ENCODE measurements at places on chromosomes 1 and 21. TPM values are rescaled to one million over a fixed set of nuclear protein-coding genes. Genes with fewer than 3 reads are reported as not detected.

Gene DNAJC11
- total RNA-seq = 56.8 TPM

DNA sequence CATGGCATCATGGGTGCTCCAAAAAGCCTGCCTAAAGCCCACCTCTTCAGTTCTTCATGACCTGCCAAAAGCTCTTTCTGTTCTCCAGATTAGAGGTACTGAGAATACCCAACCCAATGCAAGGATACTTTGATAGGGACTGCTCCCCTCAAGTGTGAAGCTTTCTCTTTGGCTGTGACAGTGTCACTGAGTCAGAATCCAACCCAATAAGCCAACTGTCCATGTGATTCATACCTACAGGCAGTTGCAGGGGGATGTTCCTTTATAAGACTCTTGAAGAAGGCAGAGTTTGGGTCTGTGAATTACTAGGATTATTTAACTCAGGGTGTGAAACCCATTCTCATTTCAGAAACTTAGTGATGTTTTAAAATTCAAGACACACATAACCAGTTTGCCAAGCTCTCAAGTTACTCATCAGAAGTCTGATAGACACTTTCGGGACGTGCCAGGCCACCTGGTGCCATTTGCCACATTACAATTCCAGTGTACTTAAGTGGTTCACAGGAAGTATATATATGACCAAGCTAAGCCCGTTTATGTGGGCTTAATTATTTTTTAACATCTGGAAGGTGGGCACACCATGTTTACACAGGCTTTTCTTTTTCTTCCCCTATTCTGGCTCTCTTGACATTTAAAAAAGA is 265.8 kb downstream of the NFIA start:
- DNase-seq = no peak

DNA sequence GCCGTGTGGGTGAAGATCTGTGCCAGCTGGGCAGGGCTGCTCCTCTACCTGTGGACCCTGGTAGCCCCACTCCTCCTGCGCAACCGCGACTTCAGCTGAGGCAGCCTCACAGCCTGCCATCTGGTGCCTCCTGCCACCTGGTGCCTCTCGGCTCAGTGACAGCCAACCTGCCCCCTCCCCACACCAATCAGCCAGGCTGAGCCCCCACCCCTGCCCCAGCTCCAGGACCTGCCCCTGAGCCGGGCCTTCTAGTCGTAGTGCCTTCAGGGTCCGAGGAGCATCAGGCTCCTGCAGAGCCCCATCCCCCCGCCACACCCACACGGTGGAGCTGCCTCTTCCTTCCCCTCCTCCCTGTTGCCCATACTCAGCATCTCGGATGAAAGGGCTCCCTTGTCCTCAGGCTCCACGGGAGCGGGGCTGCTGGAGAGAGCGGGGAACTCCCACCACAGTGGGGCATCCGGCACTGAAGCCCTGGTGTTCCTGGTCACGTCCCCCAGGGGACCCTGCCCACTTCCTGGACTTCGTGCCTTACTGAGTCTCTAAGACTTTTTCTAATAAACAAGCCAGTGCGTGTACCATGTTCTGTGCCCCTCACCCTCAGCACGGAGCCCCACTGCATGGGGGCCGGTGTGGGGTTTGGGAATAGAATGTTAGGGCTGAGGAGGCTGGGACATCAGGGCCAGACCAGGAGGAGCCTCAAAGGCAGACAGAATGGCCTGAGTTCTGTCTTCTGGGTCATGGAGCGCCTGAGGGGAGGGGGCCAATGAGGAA is 21.3 kb downstream of the SERINC2 start:
- peak; percentile 83 for DNase-seq

- no peak for DNase-seq
Measured at GRCh38 chr1:228366866-228367741, 39.5 kb downstream of the TRIM11 start.

GRCh38 chr1:52472384-52472783 is 68.0 kb downstream of the PRPF38A start:
- DNase-seq = no peak

DNA sequence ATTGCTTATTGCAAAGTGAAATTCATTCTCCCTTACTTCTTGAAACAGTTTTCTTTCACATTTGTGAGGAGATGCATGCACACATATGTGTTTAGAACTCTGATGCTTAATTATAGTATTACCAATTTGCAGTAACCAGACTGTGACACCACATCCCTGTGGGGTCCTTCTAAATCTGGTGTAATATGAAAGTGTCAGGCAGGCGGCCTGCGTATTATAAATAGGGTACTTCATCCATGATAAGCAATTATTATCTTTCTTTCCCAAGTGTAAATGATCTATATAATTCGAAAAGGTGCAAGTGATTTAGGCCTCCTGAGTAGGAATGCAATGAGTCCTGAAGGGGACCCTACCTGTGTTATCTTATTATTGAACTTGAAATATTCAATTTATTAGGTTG is 876 bp downstream of the EFCAB7 start:
- no peak for DNase-seq

Gene PAQR6
- total RNA-seq = 0.82 TPM

DNA sequence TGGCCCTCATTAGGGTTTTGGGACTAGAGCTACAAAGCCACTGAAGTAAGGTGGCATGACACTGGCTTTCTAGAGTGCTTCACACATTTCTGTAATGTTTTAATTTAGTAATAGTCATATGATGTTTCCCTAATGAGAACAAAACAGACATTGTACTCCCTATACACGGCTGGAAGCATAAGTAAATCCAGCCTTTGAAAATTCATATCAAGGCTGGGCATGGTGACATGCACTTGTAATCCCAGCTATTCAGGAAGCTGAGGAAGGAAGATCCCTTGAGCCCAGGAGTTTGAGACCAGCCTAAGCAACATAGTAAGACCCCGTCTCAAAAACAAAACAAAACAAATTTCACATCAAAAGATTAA is 7.4 kb downstream of the USP48 start:
- DNase-seq = no peak

Gene CD84
- not detected for total RNA-seq

Data from HepG2 (cell line).